ENCODE measurements at places on chromosomes 11 and 22.

- H3K36me3 ChIP-seq: no peaks in the 10 kb centered on the region
- no peaks in the 10 kb centered on the region for H3K27me3 ChIP-seq
- no peak overlapping the region for H3K27ac ChIP-seq
- H3K4me3 ChIP-seq: no peak overlapping the region
- H3K4me1 ChIP-seq: no peaks in the 10 kb centered on the region
- no peak for DNase-seq
Observed at GRCh38 chr11:38648604-38649003, 2050.6 kb upstream of the RAG2 start.

- no peaks in the 10 kb centered on the region for H3K36me3 ChIP-seq
- no peak overlapping the region for H3K27ac ChIP-seq
- no peaks in the 10 kb centered on the region for H3K4me1 ChIP-seq
- DNase-seq: no peak
Observed at GRCh38 chr11:110896358-110896757, 184.1 kb upstream of the ARHGAP20 start.

DNA sequence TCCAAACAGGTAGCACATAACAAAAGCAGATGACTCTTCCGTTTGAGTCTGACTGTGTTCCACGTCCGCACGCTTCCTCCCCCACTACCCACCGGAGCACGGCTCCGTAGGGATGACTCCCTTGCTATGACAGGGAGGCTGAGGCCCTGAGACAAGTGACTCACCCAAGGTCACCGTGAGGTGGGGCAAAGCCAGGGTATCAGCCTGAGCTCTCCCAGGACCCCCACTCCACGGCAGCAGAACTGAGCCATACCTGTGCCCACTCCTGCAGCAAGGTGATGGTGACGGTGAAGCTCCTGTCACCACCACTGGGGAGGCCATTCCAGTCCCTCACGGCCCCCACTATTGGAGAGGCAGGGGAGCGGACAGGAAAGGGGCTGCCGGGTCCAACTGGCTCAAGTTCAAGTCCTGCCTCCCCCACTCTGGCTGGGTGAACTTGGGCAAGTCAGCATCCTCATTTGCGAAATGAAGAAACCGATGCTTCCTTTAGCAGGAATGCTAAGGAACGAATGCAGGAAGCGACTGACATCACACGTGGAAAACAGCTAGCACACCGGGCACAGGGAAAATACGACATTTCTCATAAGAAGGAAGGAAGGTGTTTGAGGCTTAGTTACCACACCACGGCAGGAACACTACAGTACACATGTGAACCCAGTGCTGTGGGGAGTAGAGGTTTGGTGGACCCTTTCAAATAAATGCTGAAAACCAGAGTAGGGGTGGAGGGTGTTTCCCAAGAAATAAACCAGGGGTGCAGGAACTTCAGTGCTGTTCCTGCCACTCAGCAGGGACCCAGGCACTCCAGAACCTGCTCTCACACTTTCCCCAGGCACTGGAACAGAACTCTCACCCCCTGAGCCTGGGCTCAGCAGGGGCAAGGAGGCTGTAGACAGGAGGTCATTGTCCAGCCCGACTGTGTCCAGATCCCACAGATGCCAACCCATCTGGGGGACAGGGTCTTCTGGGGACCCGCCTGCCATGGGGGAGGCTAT lies 32.4 kb upstream of the CBX7 start:
- no peak overlapping the region for H3K4me3 ChIP-seq
- no peak overlapping the region for H3K27ac ChIP-seq
- H3K4me1 ChIP-seq: no peaks in the 10 kb centered on the region
- H3K27me3 ChIP-seq: no peaks in the 10 kb centered on the region

DNA sequence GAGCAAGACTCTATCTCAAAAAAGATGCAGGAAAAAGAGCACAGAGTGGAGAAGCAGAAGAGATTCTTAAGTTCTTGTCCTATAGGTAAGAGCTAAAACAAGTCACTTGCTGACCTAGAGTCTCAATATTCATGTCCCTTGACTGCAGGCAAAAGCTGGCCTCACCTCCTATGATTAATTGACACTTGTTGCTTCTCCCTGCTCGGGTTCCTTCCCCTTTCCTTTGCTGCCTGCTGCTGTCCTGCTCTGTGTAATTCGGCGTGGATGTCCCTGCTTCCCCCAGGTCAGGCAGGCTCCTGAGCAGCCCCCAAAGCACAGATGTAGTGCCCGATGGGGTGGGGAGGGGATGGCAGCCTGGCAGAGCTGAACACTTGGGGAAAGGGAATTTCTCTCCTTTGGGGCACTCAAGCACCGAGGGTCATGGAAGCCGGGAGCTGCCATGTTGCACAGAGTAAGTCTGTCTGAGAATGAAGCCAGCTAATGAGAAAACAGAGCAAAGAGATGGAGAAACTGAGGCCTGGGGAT lies 60.8 kb upstream of the NUP50 start:
- no peak for DNase-seq
- H3K36me3 ChIP-seq: no peaks in the 10 kb centered on the region
- no peaks in the 10 kb centered on the region for H3K27me3 ChIP-seq

GRCh38 chr11:43690929-43691725 lies 10.6 kb downstream of the HSD17B12 start:
- no peaks in the 10 kb centered on the region for H3K36me3 ChIP-seq
- H3K4me3 ChIP-seq: no peak overlapping the region
- H3K27ac ChIP-seq: no peak overlapping the region
- H3K27me3 ChIP-seq: no peaks in the 10 kb centered on the region
- no peaks in the 10 kb centered on the region for H3K4me1 ChIP-seq

DNA sequence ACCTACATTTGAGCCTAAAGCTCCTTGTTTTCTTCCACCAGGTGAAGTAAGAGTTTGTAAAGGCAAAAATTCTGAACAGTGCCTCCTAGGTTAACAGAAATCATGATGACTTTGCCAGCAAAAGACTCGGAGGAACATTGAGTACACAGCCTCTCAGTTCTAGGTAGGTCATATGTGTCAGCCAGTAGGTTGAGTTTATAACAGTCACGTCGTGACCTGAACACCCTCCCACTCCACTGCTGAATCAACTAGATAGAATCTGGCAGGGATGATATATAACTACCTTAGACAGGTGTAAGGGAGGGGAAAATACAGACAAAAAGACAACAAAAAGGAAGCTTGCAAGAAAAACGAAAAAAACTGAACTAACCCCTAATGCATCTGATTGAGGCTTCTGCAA lies 12.8 kb upstream of the ASPHD2 start:
- no peaks in the 10 kb centered on the region for H3K36me3 ChIP-seq
- no peak overlapping the region for H3K4me3 ChIP-seq
- no peaks in the 10 kb centered on the region for H3K27me3 ChIP-seq
- H3K4me1 ChIP-seq: no peaks in the 10 kb centered on the region

DNA sequence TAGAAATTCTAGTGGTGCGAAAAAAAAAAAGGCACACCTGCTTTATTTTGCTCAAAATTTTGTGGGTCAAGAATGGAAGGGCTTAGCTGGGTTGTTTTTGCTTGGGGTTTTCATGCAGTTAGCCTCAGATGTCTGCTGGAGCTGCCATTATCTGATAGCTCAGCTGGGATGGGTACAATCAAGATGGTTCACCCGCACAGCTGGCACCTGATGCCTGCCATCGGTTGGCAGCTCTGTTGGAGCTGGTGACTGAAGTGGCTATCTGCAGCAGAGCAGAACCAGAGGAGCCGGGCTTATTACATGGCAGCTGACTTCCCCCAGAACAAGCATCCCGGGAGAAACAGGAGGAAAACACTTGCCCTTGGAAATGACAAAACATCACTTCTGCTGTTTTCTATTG lies 12.1 kb upstream of the ELFN2 start:
- no peaks in the 10 kb centered on the region for H3K4me1 ChIP-seq
- no peaks in the 10 kb centered on the region for H3K27me3 ChIP-seq
- H3K4me3 ChIP-seq: no peak overlapping the region
- no peaks in the 10 kb centered on the region for H3K36me3 ChIP-seq
- no peak overlapping the region for H3K27ac ChIP-seq

Measured in effector memory CD4-positive, alpha-beta T cell (primary cell).